ENCODE measurements at places on chromosomes 11 and 22.

- no peak for DNase-seq
Observed at GRCh38 chr11:60762851-60763691, 6.4 kb downstream of the MS4A15 start.

GRCh38 chr22:31920306-31920705 is 24.0 kb upstream of the YWHAH start:
- DNase-seq = no peak

DNA sequence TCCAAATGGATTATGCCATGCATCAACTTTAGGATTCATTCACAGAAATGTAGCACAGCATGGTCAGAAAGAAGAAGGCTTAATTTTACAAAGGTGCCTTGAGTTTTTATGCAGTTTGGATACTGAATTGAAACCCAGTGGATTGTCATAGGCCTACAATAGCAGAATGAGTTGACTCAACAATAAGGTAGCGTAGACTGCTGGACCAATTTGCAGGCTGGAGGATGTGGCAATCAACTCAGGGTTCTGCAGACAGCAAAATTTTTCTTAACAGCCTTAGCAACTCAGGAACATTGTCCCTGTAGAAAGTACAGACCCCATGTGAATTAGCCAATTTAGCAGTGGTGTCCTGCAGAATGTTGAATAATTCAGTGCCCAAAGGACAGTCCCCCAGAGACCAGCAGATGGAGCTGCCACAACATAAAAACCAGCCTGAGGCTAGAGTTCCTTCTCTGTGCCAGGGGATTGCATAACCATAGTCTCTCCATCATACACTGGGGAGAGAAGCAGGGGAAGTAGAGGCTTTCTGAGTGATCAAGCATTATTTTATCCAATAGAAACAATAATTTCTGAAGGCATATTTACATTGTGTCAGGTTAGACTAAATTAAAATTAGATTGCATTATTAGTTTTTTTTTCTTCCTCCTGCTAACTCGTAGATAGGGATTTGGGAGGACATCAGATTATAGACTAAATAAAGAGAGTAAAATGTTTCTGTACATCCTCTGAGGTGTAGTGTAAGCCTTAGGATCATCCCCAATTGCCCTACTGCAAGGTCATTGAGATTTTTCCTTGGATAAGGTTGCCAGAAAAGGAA is 20.3 kb upstream of the MRPL17 start:
- DNase-seq = no peak

GRCh38 chr22:23404689-23405365 is 175.3 kb downstream of the IGLL1 start:
- no peak for DNase-seq

DNA sequence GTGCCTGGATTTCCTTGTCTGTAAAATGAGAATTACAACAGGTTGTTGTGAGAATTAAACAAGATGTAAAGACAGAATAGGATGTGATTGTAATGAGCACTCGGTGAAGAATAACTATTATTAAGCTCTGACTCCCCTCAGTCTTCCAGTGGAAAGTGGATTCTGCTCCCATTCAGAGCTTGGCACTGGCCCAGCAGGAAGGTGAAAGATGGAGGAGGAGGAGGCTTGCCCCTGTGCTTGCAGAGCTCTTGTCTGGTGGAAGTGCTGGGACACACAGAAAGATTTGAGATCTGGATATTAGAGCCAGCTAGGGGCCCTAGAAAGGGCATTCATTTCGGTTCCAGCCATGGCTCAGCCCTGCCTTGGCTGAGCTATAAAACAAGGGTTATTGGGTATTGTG is 28.2 kb downstream of the PHLDB1 start:
- DNase-seq = no peak

DNA sequence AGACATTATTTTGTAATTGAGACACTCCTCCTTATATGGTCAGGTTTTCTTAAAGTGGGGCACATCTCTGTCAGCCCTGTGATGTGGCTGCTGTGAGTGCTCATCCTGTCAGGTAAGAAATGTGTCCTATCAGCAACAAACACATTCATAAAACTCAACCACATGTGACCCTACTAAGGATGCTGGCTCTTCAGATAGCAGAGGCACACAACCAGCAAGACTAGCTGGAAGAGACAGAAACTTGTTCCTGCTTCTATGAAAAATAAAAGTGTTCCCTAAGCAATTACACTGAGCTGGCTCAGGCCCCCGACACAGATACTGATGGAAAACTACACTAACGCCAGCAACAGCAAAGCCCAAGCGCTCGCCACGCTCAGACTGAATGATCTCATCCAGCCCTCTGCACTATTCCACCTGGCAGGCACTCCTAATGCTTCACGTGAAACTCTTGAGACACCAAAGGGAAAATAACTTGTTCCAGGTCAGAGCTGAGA is 49.8 kb upstream of the CYP2D6 start:
- DNase-seq = no peak

GRCh38 chr11:64342869-64343745 is 3.1 kb downstream of the CCDC88B start:
- DNase-seq = no peak

DNA sequence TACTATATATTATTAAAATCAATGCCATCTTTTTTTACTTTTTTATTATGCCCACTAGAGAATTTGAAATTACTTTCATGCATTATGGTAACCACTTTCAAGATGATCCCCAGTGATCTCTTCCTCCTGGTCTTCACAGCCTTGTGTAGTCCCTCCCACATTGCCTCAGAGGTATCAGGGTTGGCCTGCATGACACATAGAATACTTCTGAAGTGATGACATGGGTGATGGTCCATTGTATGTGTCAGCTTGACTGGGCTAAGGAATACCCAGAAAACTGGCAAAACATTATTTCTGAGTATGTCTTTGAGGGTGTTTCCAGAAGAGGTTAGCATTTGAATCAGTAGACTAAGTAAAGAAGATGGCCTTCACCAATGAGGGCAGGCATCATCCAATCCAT is 14.2 kb upstream of the ISX start:
- no peak for DNase-seq

DNA sequence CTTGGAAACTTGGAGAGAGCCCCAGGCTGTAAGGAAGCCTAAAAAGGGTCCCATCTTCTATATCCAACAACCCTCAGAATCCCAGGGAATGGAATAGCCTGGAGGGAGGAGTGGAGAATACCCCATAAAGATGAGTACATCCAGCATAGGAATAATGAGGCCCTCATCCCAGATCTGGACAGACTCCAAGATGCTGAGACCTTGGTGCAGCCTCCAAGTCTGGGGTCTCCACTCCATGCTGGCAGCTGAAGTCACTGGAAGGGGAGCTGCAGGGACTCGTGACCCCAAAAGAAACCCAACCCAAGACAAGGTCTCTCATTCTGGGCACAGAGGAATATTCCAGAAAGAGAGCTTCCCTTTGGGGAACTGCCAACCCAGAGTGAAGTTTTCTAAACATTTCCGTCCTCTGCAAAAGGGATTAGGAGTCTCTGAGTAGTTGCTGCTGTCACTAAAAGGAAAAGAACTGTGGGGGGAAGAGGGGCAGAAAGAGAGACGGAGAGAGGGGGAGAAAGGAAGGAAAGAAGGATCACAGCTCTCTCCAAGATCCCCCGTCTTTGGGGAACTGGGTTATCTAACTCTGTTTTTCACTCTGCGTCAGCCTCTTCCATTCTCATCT is 589 bp downstream of the SCGB1A1 start:
- DNase-seq = no peak

DNA sequence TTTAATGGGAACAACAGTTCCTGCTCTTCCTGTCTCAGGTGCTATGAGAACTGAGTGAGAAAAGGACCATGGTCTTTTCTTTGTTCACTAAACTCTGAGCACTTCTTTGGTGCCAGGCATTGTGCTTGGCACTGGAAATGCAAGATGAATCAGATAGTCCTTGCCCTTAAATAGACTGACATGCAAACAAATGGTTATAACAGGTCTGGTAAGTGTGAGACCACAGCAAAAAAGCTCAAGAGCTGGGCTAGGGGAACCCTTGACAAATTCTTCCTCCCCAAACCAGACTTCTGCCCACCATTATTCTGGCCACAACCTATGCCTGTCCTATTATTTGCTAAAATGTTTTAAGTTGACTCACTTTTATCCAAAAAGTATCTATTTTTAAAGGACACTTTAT is 5.1 kb downstream of the SLC43A3 start:
- DNase-seq = no peak

DNA sequence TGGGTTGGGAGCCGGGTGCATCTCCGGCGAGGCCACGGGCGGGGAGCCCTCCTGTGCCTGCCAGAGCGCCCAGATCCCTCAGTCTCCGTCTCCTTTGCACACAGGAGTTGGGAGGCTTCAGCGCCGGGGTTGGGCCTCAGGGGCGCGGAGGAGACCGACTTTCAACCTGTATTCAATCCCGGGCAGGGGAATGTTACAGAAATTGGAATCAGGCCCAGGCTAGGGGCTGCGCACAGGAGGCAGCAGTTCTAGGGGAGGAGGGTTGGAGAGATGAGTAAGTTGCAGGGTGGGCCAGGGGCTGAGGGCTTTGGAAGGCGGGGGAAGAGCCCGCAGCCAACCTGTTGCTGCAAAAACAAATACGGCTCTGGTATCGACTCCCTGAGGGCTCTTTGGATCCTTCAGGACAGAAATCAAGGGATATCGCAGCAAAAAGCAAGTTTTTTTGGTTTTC is 640 bp upstream of the KCNA4 start:
- no peak for DNase-seq

DNA sequence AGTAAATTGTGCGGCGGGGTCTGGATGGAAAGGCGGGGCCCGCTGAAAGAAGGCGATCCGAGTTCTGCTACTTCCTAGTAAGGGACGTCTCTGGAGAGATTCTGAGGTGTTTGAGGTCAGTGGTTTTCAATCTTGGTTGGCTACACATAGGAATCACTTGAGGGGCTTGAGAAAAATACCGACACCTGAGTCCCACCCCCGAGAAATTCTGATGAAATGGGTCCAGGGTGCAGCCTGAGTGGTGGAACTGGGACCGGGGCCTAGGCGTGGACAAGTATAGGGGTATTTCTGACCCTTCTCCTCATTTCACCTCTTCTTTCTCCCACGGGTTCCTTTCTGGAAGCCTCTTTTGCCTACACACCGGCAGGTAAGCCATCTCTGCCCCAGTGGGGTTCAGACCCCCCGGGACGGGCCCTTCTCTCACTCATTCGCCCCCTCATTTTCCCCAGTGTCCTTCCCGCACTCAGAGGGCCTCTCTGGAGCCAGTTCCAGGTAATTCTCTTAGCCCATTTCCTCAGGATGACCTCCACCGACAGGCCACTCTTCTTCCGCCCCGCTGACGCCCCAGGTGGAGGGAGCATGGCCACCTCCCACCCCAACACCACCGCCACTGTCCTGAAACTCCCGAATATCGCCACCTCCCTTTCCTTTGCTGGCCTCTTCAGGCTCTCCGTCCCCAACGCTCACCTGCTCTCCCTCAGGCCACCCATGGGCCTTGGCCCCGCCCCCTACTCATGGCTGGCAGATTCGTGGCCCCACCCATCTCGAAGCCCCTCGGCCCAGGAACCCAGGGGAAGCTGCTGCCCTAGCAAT is 11.8 kb downstream of the ROBO3 start:
- DNase-seq = no peak

- DNase-seq = no peak
Observed at GRCh38 chr11:8384199-8384821, 120.6 kb upstream of the LMO1 start.

DNA sequence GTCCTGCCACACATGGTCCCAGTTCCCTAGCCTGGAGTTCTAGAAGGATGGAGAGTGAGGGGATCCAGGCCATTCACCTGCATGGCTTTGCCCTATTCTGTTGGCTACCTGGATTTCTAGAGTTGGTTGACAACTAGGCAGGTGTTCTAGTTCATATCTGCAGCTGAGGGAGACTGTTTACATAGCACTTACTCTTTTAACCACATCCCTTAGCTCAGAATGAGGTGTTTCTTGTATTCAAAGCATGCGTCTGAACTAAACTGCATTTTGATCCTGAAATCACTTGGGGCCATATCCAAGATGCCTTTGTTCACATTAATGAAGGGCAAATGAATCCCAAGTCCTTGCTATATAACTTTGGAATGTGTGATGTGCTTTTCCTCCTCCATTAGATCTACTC is 60.9 kb downstream of the SYT13 start:
- no peak for DNase-seq

DNA sequence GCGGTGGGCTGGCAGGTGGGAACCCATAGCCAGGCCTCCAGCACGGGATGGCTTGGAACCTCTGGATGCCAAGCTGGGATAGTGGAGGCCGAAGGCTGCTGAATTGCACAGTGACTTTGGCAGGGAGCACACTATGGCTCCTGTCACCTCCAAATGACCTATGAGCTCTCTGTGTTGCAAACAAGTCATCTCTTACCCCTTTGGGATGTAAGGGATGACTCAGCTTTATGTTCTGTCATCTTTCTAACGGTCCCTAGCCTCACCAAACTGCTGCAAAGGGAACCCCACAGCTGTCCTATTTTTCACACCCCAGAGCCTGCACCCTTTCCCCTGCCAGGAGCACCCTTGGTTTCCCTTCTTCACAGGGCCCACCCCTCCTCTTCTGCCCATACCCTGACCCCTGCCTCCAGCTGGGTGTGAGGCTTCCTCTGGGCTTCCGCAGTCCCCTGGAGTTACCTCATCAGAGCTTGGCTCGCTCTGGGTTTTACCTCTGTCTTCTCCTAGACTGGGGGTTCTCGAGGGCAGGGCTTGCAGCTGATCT is 2.7 kb upstream of the SCUBE1 start:
- DNase-seq = no peak

Data from brain pericyte (primary cell).